WTC11 (cell line): ENCODE measurements at places on chromosomes 3 and 15. TPM values are rescaled to one million over a fixed set of nuclear protein-coding genes. Genes with fewer than 3 reads are reported as not detected.

DNA sequence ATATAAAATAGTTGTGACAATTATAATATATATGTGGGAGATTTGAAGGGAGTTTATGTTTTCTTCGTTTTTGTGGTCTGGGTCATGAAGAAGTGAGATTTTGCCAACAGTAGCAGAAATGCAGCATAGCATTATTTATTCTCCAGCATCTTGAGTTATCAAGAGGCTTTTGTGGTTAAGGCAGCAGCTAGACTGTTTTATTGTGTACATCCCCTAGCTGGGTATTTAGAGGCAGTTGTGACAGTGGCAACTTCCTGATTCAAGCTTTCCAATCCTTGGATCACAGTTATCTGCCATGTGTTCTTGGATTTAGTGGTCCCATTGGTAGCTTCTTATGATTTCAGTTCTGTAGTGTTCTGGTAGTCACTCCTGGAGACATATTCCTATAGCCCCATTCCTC, 29.0 kb downstream of the ARIH1 start:
- DNase-seq, result no peak

DNA sequence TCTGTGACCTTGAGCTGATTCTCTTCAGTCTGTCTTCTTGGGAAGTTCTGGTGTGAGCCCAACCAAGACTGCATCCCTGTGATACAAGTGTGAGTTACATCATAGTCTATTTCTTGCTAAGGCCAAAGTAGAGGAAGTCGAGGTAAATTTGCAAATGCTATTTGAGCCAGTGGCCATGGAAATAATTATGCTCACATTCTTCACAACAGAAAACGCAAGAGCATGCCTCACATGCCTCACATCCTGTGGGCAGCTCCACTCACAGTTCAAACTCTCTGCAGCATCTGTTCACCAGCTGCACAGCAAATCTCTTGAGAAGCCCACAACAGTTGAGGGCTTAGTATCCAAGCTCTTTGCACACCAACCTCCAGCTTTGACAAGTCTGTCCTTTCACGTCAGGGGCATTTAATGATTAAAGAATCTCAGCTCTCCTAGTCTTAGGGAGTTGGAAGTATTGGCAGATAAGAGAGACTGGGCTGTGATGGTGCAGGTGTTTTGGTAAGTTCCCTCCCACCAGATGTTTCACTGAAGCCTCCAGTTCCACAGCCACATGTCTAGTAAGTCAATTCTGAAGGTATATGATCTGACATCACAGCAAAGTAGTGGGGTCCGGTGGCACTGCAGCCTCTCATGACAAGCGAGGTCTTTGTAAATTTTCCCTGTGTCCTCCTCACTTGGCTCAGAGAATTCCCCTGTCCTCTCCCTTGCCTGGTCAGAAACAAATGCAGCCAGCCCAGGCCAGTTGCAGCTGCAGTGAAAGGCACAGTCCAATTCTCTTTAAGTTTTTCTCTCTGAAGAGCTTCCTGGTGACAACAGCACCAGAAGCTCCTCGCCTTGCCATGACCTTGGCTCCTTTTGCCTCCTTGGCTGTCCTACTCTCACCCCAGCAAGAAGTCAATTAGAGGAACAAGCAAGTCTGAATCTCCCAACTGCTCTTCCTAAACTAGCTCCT, 166.1 kb downstream of the SSR3 start:
- DNase-seq, result no peak

DNA sequence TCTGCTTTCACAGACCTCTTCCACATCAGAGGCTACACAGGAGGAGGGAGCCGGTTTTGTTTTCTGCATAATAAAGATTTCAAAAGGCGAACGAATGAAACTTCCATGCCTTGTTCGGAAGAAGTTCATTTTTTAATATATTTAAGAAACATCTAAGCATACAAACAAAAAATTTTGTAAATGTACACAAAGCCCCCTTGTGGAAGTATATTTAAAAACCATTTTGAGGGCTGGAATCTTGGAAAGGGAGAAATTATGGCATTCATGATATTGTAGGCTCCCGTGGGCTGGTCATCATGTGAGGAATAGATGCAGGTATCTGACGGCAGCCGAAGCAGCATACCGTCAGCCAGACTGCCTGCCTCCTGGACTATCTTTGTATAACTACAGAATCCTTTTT, 90.4 kb downstream of the MECOM start:
- DNase-seq, result no peak

DNA sequence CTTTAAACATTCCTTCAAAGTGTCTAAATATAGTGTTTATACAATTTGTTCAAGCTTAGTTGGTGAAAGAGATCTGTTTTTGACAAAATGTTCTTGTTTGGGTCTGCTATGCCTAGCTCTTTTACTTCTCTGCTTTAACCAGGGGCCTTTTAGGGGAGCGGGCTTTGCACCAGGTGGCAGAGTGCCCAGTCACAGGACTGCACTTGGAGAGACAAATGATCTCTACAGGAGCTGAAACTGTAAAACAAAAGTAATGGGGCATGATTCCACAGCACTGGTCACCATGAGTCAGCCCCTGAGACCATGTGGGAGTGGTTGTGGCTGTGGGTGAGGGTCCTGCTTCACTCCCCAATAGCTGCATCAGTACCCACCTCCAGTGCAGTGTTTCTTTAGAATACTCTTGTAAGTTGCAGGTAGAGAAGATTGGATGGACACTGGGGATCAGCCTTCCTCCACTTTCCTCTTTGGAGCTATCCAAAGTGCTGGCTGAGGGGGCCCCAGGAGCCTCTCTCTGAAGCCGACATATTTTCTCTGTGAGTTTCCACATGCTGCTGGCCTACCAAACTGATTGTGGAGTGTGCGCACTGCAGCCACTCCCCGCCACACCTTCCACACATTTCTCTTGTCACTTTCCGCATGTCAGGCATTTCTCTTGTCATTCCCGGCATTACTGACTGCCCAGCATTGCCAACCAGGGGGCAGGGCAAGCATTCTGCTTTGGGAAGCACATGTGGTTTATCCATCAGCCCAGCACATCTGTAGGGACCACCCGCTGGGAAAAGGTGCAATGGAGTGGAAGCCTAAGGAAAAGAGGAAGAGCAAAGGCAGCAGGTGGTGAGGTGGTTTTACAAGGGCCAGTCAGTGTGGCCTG, 110.0 kb downstream of the EPHB1 start:
- peak; percentile 14 for DNase-seq

The SEMA5B gene
- 20.4 to 22.0 TPM (median 20.7 TPM) in 3 replicates for total RNA-seq

- no peak for DNase-seq
These were observed 46.8 kb downstream of the PRICKLE2 start for GRCh38 chr3:64178419-64178818.

The PLIN1 gene
- 0.37 to 0.70 TPM (median 0.48 TPM) in 3 replicates for total RNA-seq

DNA sequence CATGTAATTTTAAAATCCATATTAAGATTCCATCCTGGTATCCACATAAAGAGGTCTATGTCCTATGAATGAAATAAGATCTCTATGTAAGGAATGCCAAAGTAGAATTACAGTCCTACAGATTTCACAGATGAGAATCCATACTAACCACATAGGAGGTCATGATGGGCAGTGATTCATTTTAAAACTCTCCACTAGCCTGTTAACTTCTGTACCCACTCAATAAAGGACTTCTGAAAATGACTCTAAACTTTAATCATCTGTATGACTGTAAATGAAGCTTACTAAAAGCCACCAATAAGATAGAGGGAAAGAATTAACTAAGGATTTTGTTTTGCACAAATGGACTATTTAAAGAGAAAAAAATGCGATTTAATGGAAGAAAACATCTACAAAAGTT, 28.7 kb downstream of the MORC1 start:
- DNase-seq, result no peak

The MORC1 gene
- total RNA-seq, result not detected in 3 replicates

- peak; percentile 70 for DNase-seq
These were observed 525.1 kb upstream of the GOLIM4 start for GRCh38 chr3:168620854-168621253.

GRCh38 chr3:131374741-131375140, 6.8 kb upstream of the NUDT16 start:
- no peak for DNase-seq

DNA sequence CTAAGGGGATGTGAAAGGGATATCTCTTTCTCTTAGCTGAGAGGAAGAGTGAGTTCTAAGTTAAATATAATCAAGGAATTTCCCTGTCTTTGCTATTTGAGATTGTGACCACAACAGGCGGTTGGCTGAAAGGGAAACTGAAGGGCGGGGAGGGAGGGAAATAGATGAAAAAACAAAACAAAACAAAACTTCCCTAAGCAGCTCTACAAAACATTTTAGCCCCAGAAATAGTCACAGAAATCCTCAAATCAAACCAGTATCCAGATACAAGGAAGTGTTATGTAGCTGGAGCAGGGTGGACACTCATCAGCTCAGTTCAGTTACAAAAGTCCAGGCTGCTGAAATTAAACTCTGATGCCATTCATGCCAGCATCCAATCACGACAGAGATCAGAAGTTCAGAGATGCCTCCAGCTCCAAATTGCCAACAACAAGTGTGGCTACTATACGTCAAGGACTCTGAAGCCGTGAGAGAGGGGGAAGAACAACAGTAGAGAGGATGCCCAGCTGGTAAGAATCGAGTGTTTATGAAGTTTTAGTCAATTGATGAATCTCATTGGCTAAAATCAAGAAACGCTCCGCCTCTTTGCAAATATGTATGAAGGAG, 319 bp upstream of the TP63 start:
- DNase-seq, result no peak

GRCh38 chr15:60054472-60054871, 50.4 kb downstream of the FOXB1 start:
- DNase-seq, result no peak

GRCh38 chr3:41872157-41872556, 89.7 kb downstream of the ULK4 start:
- no peak for DNase-seq

- DNase-seq, result peak; percentile 16
These were observed 3.4 kb upstream of the SELENOT start for GRCh38 chr3:150599611-150600297.

The DENND6A gene
- 12.4 to 15.1 TPM (median 13.9 TPM) in 3 replicates for total RNA-seq
